ENCODE measurements at places on chromosomes 13 and 19. TPM values are rescaled to one million over a fixed set of nuclear protein-coding genes. Genes with fewer than 3 reads are reported as not detected.
A peak's percentile ranks its signal among the peaks of the same experiment; 100 is the strongest.

Gene CEACAM6
- not detected for total RNA-seq

Gene ACP5
- total RNA-seq = 1.7 TPM

GRCh38 chr13:80685942-80686341 is 345.0 kb upstream of the SPRY2 start:
- no peak for DNase-seq

DNA sequence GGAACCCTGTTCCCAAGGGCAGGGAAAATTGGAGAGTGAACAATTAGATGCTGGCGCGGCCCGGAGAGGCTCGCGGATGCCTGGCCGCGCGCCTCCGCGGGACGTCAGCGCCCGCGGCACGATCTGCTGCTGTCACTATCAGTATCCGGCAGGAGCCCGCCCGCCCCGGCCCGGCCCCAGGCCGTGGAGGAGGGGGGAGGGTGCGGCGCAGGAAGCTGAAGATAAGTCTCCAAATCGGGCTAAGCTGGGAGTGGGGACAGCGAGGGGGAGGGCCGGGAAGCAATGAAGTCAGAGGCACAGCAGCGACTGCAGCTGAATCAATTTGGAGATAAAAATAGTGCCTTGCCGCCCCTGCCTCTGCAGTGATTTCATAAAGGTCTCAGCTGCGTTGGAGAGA is 441.5 kb upstream of the KLF12 start:
- peak; percentile 83 for DNase-seq

GRCh38 chr19:571566-571974 is 826 bp upstream of the BSG start:
- DNase-seq = no peak

DNA sequence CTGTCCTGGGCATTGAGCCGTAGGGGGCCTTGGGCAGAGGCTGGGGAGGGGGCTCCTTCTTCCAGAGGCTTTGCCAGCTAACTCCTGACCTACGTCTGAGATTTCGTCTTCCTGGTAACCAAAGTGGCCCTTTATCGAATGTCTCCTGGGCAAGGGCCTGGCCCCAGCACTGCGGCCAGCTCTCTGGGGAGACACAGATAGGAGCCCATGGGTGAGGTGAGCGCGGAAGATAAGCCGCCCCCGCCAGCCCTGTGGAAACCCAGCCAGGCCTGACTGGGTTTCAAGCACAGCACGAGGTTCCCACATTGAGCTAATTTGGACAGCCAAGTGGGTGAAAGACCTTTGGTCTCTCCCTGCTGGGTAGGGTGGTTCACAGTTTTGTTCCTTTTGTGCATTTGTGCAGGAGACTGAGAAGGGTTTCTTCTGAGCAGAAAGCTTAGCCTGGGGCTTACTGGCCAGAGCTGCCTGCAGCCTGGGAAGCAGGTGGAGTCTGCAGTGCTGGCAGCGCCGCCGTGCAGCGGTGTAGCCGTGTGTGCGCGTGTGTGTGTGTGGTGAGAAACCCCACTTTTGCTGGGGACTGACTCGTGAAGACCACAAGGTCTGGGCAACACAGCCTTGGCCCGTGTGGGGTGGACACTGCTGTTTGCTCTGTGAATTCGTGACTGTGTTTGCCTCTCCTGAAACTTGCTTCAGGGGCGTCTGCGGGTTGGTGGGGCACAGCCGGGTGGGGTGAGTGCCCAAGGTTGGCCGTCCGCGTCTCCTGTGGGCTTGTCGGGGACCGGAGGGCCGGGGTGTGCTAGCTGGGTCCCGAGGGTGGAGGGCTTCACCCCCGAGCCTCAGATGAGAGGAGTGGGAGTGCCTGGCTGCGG is 2.5 kb downstream of the BSG start:
- peak; percentile 38 for DNase-seq

All from psoas muscle (tissue), 8 donors.